Activated CD4-positive, alpha-beta T cell treated with anti-CD3 and anti-CD28 coated beads for 48 hours (primary cell): ENCODE measurements at places on chromosomes 4 and X.

DNA sequence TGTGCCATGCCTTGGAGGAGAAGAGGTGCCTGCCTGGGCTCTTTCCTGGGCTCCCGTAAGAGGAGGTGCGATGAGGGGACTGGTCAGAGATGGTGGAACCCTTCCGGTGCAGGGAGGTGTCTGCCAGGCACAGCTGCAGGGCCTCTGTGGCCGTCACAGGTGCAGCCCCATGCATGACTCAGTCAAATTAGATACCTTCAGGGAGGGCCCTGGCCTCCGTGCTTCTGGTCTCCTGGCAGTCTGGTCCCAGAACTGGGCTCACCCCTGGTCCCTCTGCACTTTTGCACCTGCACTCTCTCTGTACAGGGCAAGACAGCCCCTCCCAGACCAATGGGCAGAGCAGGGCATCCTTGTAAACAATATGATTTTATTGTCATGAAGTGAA is 49.9 kb upstream of the LRPAP1 start:
- no peak for DNase-seq

- DNase-seq, result no peak
Measured at GRCh38 chr4:38530486-38530885, 133.5 kb upstream of the KLF3 start.

DNA sequence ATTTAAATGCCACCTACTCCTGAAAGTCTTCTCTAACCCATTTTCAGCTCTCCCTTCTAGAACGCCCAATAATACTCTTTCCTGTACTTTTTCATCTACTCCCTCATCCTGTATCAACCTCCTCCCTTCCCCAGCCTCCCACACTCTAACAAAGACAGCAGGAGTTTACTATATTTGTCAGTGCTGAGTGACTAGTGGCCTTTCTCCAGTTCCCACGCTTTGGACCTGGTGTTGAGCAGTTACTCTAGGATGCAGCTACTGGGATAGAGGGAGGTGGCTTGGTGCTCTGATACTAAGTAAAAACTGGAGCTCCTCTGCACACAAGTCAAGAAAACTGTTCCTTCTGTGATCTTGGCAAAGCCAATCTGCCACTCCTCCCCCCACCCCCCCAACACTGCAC is 36.1 kb upstream of the KLHL13 start:
- DNase-seq, result no peak

GRCh38 chr4:6755088-6755753 is 27.3 kb upstream of the KIAA0232 start:
- no peak for DNase-seq

DNA sequence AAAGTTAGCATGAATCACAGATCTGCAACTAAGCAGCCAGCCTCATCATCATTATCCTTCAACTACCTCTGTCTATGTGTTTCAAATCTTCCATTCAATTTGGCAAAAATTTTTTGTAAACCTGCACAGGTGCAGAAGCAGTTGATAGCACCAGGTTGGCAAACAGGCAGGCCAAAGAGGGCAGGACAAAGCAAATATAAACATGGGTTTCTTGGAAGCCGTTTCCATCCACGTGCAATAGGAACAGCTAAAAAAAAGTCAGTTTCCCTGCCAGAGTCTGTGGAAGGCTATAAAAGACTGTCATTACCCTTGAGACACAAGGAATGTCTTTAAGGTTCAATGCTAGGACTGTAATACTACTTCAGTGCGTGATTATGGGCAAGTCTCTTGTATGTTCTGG is 253.2 kb downstream of the PDHA2 start:
- no peak for DNase-seq

DNA sequence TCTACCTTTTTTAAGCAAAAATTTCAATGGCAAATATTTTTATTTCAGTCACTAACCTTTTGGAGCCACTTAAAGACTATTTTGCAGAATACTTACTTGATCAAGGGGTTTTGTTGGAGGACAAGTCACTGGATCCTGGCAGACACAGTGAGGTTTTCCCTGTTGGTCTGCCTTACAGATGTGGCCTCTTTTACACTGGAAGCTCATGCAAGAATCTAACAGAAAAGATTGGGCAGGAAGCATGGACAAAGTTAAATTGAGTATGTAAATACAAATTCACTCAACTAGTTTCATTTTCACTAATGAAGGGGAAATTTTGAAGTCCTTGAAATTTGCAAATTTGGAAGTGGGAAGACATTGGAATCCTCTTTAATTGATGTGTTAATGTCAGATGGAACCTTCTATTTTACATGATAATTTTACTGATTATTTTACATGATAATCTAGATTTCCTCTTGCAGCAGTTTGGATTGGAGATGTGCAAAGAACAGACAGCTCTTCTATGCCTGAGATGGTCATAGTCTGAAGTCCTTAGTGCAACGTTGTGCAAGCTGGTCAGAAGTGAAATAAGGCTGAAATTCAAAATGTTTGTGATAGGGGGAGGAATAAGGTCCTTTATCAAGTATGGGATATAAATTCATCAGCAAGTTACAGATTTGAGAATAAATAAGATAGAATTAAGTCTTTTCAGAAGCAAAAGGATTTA is 38.4 kb downstream of the SPARCL1 start:
- DNase-seq, result no peak

GRCh38 chr4:12382567-12382966 is 953.9 kb upstream of the HS3ST1 start:
- DNase-seq, result no peak

GRCh38 chr4:116926631-116927295 is 158.6 kb downstream of the TRAM1L1 start:
- DNase-seq, result no peak

DNA sequence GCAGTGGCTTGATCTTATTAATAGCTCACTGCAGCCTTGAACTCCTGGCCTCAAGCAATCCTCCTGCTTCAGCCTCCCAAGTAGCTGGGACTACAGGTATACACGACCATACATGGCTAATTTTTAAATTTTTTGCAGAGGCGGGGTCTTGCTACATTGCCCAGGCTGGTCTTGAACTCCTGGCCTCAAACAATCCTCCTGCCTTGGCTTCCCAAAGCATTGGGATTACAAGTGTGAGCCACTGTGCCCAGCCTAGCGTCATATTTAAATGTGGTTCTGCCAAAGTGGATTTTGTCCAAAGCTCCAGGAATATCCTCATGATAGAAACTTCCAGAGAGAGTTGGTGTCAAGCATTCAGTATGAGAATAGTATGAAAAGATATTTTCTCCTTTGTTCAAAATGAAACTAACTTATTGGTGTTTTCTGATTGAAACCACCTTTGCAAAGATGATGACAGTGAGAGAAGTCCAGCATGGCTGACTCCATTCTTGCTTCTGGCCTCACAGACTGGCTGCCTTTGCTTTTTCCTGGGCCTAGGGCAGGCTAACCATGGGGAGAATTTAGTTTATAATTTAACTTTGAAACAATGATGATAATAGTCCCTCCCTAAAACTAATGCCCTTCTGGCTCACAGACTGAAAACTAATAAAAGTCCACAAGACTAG is 129.0 kb downstream of the C4orf51 start:
- DNase-seq, result peak; percentile 24

GRCh38 chrX:96979766-96980165 is 96.1 kb downstream of the RPA4 start:
- no peak for DNase-seq

GRCh38 chr4:71941001-71941400 is 90.8 kb upstream of the NPFFR2 start:
- DNase-seq, result no peak

DNA sequence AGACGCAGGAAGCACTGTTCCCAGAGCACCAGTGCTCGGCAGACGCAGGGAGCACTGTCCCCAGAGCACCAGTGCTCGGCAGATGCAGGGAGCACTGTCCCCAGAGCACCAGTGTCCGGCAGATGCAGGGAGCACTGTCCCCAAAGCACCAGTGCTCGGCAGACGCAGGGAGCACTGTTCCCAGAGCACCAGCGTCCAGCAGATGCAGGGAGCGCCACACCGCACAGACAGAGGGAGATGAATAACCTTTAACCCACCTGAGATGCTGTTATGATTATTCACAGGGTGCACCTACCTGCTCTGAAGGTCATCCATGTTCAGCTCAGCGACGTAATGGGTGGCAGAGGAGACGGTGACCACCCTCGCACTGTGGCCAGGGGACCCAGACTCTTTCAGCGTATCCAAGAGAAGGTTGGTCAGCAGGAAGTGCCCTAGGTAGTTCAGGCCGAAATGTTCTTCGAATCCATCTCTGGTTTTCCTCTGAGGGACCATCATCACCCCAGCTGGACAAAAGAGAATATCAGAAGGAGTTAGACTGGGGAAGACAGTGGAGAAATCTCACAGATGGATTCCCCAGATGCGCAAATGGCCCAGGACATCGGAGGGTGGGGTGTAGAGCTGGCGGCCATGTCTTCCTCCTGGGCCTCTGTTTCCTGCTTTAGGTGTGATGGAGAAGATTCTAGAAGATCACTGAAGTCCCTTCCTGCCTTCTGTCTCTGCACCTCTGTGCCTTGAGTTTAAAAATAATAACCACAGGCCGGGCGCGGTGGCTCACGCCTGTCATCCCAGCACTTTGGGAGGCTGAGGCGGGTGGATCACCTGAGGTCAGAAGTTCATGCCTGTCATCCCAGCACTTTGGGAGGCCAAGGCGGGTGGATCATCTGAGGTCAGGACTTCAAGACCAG is 234.1 kb downstream of the DHRSX start:
- DNase-seq, result no peak

GRCh38 chrX:38514016-38514854 is 47.1 kb upstream of the TSPAN7 start:
- DNase-seq, result no peak

GRCh38 chrX:48700951-48701653 is 4.6 kb downstream of the SUV39H1 start:
- no peak for DNase-seq

- no peak for DNase-seq
Measured at GRCh38 chr4:109648266-109648996, 54.8 kb downstream of the CASP6 start.

DNA sequence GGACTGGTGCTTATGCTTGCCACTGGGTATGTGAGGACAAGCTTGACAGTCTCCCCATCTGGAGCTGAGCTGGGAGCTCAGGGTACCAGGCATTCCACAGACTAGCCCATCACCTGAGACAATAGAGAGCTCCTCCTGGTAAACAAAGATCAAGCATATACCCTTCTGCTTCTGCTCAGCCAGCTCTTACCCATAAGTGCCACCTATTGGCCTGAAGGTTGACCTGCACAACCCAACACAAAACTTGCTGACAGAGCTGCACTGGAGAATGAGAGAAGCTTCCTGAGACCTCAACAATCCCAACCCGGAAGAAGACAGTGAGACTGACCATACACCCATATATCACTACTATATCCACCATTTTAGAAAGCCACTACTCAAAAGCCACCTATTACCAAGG is 1049.2 kb upstream of the INTU start:
- DNase-seq, result no peak

DNA sequence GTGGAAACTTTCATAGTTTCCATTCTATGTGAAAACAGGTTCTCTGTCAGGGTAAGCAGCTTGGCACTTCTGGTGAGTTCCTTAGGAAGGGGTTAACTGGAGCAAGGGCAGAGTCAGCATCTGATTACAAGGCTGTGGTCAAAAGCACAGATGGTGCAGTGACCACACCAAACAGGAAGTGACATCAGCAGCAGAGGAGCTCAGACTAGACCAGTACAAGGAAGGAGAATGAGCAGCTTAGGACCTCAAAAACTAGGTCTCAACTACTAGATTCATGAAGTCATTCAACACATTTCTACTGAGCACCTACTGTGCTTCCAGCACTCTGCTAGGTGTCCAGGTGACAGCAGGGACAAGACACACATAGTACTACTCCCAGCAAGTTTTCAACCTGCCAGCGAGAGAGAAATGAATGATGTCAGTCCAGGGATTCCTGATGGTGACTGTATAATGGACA is 130.2 kb downstream of the AMELX start:
- DNase-seq, result no peak

DNA sequence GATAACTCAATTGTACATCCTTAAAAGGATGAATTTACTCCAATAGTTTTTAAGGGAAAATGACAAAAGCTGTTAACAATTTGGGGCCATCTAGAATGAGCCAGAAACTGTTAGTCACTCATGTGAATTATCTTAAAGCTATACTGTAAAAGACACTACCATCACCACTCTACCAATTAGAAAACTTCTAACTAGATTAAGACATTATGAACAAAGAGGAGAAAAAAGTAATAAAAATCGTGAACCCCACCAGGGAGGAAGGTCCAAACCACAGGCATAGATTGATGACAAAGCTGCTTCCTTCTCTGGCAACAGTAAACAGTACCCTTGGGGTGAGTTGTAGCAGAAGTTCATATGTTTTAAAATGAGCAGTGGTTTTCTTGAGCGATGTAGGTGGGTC is 106.1 kb downstream of the PDGFC start:
- DNase-seq, result no peak

GRCh38 chr4:97911236-97911906 is 231.9 kb downstream of the STPG2 start:
- no peak for DNase-seq

DNA sequence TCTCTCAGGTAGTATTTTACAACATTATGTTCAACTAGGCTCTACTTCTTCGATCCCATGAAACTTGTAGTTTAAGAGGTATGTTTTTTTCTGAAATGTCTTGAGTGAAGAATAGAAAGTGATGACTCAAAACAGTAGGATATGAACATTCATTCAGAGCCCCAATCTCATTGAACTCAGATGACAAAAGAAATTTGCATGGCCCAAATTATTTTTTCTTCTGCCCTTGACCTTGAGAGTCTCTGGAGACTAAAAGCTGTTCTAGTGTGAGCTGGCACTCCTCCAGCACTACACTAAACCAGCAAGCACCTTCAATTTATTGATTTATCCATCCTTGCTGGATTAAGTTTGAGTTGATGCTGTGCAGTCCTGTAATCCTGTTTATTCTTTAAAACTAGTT is 4.0 kb downstream of the DCLK2 start:
- no peak for DNase-seq

- no peak for DNase-seq
Measured at GRCh38 chr4:113613503-113613902, 148.0 kb downstream of the CAMK2D start.

DNA sequence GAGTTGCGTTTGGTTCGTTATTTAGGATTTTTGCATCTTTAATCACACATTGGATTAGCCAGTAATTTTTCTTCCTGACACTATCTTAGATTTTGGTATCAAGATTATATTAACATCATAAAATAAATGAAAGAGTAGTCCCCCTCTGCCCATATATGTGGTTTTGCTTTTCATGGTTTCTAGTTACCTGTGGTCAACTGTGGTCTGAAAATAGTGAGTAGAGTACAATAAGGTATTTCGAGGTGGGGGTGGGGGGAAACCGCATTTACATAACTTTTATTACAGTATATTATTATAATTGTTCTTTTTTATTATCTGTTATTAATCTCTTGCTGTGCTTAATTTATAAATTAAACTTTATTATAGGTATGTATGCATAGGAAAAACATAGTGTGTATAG is 152.4 kb downstream of the STIM2 start:
- DNase-seq, result no peak

DNA sequence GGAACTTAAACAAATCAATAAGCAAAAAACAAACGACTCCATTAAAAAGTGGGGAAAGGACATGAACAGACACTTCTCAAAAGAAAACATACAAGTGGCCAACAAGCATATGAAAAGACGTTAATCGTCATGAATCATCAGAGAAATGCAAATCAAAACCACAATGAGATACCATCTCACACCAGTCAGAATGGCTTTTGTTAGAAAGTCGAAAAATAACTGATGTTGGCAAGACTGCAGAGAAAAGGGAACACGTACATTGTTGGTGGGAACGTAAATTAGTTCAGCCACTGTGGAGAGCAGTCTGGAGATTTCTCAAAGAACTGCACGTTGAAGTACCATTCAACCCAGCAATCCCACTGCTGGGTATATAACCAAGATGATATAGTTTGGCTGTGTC is 23.7 kb downstream of the NEUROG2 start:
- no peak for DNase-seq
